Fibroblast of lung (primary cell): ENCODE measurements at places on chromosomes 12 and 14.

- DNase-seq: peak; percentile 66
Observed at GRCh38 chr14:95227279-95227860, 70.0 kb upstream of the DICER1 start.

GRCh38 chr12:101047652-101048051, 162.4 kb downstream of the SLC5A8 start:
- no peak for DNase-seq

- DNase-seq: peak; percentile 22
Observed at GRCh38 chr14:85764822-85765221, 234.9 kb downstream of the FLRT2 start.

GRCh38 chr12:52204095-52204930, 12.5 kb upstream of the KRT80 start:
- peak; percentile 60 for DNase-seq

GRCh38 chr12:1995205-1995896, 8.9 kb downstream of the DCP1B start:
- no peak for DNase-seq

DNA sequence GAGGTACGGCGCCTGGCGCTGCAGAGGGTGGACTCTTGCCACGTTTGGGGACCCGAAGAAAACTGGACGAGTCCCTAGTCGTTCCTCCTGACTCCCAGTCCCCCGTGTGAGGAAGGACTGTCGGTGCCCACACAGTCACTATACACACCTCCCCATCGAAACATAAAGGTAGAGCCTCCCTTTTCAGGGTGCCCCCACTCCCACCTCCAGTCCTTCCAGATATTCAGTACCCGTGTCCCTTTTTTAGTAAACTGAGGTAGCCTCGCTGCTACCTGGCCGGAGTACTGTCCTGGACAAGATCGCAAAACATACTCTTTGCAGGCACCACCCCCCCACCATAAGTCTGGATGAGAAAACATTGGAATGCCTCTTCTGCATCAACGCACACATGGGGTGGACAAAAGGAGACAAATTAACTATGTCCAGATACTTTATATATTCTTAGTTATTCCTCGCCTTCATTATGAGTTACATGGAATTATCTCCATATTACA, 610 bp upstream of the KMT2D start:
- DNase-seq: no peak

GRCh38 chr12:98645572-98646067, 530 bp downstream of the APAF1 start:
- peak; percentile 3 for DNase-seq

GRCh38 chr14:92273166-92273565, 49.8 kb upstream of the SLC24A4 start:
- DNase-seq: no peak

DNA sequence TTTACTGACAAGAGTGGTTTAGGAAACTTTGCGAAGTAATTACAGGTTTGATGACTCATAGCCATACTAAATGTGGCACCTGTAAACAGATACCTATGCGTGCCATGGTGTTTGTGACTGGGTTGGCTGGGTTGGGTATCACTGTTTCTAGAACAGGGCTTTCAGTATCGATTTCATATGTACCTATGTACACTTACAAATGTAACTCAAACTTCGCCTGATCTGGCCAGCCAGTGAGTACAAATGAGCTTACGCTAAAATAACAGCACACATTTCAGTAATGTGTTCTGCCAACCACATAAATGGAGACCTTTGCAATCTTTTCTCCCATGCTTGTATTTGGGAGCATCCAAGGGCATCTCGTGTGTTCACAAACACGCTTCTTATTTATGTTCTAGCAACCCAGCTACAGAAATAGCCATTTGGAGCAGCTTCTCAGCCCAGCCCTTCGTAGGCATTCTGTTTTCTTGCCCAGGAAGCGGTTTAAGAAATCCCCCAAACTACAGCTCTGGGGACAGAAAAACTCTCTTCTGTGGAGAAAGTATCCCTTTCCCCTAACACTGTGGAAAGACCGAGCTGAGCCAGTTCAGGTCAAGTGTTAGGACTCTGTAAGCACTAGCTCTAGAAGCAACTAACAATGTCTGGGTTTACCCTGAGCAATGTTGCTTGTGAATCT, 42.3 kb upstream of the MDM1 start:
- DNase-seq: no peak

DNA sequence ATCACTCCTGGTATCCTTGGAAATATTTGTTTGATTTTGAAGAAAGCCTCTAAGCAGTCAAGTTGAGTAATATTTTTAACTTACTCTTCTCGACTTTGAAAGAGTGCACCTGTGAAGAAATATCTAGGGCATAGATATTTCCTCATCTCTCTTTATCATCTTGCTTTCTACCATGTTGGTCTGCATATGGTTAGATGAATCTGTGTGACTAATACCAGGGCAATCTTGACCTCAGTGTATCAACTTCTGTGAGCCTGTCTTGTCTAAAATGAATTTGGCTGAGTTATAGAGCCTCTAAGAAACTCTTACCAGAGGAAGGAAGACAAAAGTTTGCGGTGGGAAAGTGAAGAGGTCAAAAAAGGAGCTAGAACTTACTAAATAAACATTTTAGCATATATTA, 68.4 kb downstream of the SYT1 start:
- no peak for DNase-seq

GRCh38 chr12:39426636-39427240, 16.2 kb downstream of the KIF21A start:
- peak; percentile 17 for DNase-seq

- DNase-seq: no peak
Observed at GRCh38 chr14:61460718-61461611, 139.6 kb downstream of the PRKCH start.

DNA sequence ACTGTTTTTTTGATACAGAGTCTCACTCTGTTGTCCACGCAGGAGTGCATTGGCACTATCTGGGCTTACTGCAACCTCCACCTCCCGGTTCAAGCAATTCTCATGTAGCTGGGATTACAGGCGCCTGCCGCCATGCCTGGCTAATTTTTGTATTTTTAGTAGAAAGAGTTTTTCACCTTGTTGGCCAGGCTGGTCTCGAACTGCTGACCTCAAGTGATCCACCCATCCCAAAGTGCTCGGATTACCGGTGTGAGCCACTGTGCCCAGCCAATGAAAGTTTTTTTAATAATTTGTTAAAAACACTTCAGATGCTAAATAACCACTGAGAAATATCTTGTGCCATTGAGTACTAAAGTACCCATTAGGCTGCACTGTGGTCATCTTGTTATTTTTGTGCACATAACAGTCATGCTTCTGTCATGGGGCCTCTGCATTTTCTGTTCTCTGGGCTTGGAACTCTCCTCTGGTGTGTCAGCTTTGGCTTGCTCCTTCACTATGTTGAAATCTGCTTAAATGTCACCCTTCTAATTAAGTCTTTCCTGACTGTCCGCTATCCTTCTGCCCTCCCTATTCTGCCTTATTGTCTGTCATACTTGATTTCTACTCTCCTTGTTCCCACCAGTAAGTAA, 105.1 kb downstream of the KTN1 start:
- DNase-seq: peak; percentile 24

DNA sequence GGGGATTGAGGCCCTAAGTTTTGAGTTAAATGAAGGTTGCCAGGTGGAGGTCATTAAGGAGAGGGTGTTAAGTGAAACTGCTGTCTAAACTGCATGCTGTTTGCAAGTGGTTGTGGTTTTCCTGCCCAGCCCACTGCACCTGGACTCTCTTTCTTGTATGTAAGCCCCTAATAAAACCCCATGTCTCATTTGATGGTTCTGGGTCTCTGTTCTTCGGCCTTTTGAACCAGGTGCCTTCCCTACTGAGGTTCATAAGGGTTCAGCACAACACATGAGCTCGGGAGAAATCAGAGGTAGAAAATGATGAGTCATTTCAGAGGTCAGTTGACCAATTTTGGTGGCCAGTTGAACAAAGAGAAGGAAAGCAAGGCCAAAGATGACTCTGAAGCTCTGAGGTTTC, 382.5 kb downstream of the RPS29 start:
- DNase-seq: no peak

DNA sequence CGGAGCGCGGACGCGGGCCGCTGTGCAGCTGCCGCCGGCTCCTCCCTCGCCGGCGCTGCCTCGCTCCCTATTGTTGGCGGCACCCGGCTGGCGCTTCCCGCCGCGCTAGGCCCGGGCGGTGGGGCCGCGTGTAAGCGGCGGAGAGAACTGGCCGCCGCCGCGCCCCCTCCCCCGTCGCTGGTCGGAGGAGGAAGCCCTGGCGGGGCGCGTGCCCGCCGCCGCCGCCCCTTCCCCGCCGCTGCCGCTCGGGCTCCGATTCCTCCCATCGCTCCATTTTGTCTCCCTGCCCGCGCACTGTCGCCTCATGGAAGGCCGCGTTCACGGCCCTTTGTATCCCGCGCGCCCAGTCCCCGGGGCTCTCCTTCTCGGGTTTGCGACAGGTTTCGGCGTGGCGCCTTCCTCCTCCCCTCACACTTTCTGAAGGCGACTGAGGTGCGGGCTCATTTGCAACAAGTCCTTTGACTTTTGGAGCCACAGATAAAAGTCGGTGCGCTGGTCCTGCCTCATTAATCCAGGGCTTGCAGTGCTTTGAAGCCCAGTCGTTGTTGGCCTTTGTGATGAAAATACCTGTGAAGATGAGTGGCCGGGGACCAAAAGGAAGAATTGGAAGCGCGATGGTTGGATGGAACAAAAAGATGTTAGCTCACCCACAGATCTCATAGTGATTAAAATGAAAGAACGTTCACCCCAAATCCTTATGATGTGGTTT, 707 bp downstream of the CPSF6 start:
- DNase-seq: peak; percentile 51

DNA sequence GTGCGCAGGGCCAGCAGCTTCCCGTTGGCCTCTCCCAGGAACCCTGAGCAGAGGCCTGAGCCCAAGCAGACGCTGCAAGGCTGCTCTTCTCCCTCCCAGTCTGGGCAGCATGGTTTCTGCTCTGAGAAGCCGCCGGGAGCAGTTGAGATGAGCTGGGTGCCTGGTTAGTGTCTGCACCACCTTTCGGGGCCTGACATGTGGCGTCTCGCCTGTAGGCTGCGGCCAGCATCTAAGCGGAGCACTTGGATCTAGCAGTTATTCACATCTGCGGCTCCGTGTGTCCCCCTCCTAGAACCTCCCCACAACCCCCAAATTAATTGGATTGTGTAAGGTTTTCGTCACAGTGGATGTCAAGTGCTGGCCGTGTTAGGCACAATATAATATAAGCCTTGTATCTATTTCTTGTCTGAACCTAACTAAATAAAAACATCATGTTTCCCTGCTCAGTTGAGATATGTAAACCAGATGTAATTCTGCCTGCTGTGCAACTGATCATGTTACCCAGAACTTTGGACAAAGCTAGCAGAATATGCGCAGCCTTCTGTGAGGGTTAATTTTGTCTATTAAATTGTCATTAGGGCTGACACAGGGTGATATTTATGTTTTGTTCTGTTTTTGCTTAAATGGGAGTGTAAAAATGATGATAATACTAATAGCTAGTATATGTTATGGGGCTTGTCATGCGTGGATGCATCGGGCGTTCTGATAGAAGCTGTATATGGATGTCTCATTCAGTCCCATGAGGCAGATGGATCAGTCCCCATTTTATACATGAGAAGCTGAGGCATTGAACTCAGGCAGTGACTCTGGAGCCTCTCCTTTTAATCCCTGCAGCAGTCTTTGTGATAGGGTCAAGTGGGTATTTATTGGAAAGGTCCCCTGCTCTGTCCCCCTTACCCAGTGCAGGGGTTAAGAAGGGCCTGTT, 45.8 kb downstream of the ELK3 start:
- no peak for DNase-seq

DNA sequence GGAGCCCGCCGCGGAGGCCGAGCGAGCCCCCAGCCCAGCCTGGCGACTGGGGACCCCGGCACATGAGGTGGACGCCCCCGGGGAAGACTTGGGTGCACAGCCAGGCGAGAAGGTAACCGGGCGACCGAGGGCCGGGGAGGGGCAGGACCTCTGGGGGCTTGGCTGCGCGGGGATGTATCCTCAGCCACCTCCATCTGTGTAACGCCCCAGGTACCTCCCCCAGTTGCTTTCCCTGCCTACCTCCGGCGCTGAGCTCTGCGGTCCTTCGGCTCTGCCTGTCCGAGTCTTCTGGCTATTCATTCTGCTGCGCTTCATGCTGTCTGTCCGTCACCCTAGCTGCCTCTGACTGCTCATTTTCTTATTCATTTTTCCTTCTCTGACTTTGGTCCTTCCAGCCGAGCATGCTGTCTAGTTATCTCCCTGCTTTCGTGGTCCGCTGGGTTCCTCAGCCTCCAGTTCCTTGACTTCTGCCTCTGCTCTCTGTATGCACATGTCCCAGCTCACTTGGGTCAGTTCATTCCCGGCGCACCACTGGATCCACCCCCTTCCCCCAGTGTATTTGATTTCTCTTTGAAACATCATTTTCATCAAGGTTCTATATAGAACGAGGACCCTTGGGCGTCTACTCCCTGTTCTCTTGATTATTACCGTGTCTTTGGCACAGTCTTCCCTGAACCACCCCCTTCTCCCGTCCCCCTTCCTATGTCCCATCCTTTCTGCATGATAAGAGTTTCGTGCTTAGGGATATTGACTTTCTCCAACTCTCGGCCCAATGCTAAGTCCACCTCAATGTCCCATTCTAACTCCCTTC, 612 bp downstream of the PHC1 start:
- peak; percentile 63 for DNase-seq

DNA sequence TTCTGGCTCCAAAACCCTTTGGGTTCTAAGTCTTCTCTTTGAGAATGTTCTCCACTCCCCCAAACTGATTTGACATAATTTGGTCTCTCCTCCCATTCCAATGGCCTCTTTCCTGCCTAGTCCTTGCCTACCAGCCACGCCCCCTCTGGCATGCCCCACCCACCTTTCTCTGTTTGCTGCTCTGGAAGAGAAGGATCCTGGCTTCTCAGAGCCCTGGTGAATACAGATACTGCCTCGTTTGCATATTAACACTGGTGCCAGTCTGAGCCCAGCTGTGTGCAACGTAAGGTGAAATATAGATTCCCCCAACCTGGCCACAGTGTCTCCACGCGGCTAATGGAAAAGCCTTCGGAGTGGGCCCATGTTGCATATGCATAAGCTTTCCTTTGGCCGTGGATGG, 79.7 kb downstream of the PAPOLA start:
- DNase-seq: no peak

- no peak for DNase-seq
Observed at GRCh38 chr12:59844750-59845149, 248.9 kb downstream of the SLC16A7 start.

- DNase-seq: no peak
Observed at GRCh38 chr14:104263675-104264358, 125.4 kb downstream of the KIF26A start.

DNA sequence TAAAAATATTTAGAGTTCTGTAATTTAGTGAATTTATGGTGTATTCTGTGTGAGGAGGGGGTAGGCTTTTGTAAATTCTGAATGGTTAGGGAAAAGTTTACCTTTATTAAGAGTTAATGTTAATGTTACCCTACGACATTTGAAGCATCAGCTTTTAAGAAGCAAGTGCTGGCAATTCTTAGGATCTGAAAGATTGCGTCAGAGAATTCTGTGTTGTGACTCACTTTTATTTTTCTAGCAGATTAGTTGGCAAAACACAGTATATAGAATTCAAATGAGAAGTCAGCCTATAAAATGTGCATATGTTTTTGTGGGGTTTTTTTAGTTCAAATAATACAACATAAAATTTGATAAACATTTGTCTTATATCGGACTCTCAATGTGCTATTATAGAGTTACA, 97.6 kb downstream of the RAD52 start:
- DNase-seq: peak; percentile 79
